ENCODE measurements at places on chromosomes 7 and 10.

- no peak for DNase-seq
Observed at GRCh38 chr10:103917302-103918052, 507 bp downstream of the STN1 start.

GRCh38 chr7:43664681-43665080 is 64.6 kb downstream of the COA1 start:
- no peak for DNase-seq

DNA sequence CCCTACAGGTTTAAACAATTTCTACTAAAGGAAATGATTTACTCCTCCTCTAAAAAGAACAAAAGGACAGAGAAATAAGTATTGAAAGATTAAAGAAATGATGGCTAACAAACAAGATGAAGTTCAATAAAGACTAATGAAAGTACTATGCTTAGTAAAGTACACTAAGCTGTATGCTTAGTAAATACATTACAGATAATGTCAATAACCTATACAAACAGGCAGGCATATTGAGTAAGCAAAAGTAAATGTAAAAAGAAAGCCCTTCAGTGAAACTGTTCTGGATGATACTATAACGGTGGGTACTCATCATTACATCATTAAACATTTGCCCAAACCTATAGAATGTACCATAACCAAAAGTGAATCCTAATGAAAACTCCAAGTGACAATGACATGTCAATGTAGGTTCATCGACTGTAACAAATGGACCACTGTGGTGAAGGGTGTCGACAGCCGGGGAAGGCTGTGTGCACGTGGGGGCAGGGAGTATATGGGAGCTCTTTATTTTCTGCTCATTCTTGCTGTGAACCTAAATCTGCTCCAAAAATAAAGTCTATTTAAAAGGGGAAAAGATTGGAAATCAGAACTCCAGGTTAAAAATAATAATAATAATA is 34.0 kb downstream of the CYTH3 start:
- DNase-seq, result no peak

- no peak for DNase-seq
Observed at GRCh38 chr10:30390207-30390606, 41.1 kb upstream of the MTPAP start.

- peak; percentile 48 for DNase-seq
Observed at GRCh38 chr10:58608826-58609531, 96.3 kb downstream of the BICC1 start.

GRCh38 chr7:158371856-158372255 is 215.8 kb downstream of the PTPRN2 start:
- DNase-seq, result no peak

- no peak for DNase-seq
Observed at GRCh38 chr7:13107291-13107690, 419.9 kb downstream of the ARL4A start.

All from AG10803 (cell line).